KBM-7 (cell line): ENCODE measurements at places on chromosomes 12 and 14.

- no peak for DNase-seq
Measured at GRCh38 chr14:101743701-101744100, 17.8 kb upstream of the PPP2R5C start.

DNA sequence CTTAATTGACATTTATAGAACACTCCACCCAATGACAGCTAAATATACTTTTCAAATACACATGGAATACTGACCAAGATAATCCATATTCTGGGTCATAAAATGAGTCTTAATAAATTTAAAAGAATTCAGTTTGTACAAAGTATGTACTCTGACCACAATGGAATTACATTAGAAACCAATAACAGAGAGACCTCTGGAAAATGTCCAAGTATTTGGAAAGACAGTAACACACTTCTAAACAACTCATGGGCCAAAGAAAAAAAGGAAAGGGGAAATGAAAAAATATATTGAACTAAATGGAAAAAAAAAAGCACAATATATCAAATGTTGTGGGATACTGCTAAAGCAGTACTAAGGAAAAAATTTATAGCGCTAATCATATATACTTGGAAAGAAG lies 52.0 kb downstream of the CRACR2A start:
- no peak for DNase-seq

GRCh38 chr12:70236990-70237389 lies 6.2 kb upstream of the CNOT2 start:
- DNase-seq = no peak

GRCh38 chr12:67773896-67774295 lies 125.4 kb downstream of the DYRK2 start:
- DNase-seq = no peak

GRCh38 chr14:39376667-39377403 lies 55.4 kb downstream of the FBXO33 start:
- DNase-seq = peak; percentile 21

GRCh38 chr12:11859705-11860425 lies 210.4 kb downstream of the ETV6 start:
- DNase-seq = no peak

- no peak for DNase-seq
Measured at GRCh38 chr14:34691206-34691605, 23.2 kb downstream of the CFL2 start.

- no peak for DNase-seq
Measured at GRCh38 chr14:77714926-77715325, 7.0 kb downstream of the SLIRP start.

DNA sequence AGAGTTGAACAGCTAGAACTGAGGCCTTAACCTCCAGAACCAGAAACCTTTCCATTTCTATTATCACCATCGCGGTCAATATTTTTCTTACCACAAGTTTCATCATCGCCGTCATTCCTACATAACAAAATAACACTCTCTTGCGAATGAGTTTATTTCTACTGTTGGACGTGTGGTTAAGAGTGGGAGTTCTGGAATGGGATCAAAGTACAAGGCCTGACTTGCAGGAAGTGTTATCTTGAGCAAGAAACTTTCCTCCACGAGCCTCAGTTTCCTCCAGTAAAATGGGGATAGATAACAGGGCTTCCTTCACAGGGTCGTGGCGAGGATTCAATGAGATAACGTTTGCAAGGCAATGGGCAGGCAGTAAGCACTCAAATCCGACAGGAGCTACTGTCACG lies 652 bp downstream of the SART3 start:
- DNase-seq = no peak

DNA sequence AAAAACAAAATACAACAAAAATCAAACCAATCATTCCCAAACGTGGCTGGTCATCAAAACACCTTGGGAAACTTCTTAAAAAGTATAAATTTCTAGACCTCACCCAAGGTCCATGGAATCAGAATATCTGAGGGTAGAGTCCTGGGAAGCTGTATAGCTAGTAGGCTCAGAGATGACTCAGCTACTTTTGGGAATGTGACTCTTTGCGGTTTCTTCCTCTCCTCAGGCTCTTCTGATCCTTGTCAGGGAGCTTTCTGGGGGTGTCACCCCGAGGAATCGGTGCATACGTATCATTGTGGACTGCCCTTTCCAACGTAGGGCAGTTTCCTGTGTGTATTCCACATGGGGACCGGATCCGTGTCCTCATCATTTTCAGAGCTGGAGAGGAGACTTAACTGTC lies 14.8 kb downstream of the JDP2 start:
- DNase-seq = no peak

DNA sequence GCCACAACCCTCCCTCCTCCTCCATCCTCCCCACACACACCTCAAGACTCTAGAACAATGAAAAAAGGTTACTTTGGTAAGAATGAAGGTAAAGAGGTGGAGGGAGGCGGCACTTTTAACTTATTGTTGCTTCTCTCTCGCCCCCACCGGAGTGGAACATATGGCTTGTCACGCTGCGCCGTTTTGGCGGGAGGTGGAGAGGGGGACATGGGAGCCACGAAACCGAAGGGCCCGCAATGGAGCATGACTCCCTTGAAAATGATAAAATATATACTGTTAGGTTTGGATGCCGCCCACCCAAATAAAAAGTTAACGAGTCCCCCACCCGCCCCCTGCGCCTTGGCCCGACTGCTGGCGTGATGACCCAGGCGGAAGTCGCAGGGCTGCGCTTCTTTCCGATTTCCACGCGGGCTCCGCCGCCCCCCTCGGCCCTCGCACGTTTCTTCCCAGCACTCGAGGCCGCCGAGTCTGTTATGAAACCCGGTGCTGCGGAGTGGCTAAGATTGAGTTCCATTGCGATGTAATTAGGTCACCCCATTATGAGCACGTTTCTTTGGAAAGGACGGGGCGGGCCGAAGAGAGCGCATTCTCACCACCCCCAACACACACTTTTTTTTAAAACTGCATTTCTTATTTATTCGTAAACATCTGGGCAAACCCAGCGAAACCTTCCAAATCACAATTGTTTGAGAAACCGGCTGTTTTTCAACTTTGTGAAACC lies 1.4 kb upstream of the ZFP36L1 start:
- DNase-seq = no peak

- no peak for DNase-seq
Measured at GRCh38 chr14:59543873-59544272, 32.7 kb downstream of the CCDC175 start.

GRCh38 chr12:46237371-46238045 lies 31.3 kb downstream of the SLC38A1 start:
- no peak for DNase-seq

GRCh38 chr12:111319600-111320257 lies 49.2 kb downstream of the PHETA1 start:
- no peak for DNase-seq

- DNase-seq = no peak
Measured at GRCh38 chr12:17169726-17170471, 563.9 kb upstream of the LMO3 start.

DNA sequence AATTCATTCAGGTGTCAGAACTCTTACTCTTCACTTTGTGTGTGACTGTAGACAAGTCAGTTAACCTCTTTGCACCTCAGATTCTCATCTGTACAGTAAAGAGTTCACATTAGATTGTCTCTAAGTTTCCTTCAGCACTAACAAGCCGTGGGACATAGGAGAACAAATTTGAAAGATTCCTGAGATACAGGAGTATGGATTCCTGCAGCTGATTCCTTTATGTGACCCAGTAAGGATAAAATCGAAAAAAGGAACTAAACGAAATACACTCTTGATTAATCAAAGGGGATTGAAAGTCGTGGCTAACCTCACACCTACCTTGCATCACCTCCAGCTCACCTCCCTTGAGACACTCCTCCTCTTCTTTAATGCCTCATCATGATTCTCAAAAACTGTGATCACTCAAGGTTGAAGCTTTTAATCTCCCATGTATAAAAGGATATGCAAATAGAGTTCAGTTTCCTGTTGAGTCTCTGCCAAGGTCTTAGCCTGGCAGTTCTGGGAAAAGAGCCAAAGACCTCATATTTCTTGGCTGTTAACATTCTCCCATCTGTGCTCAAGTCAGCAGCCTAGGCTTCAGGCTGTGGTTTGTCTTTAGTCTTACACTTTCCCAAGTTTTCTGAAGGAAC lies 156.6 kb downstream of the DAD1 start:
- DNase-seq = peak; percentile 96

DNA sequence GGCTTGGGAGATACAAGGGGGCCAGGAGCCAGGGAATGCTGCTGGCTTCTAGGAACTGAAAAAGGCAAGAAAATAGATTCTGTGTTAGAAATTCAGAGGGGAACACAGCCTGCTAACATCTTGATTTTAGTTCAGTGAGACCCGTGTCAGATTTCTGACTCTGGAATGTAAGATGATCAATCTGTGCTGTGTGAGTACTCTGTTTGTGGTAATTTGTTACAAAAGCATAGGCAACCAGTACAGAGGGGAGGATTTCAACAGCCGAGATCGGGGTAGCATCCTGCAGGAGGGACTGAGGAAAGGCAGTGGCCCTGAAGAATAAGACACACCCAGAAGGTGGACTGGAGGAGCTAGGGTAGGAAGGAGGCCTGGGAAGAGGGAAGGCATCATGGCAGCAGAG lies 410.0 kb upstream of the CCDC196 start:
- DNase-seq = no peak

- no peak for DNase-seq
Measured at GRCh38 chr14:90693413-90693812, 122.8 kb downstream of the TTC7B start.

DNA sequence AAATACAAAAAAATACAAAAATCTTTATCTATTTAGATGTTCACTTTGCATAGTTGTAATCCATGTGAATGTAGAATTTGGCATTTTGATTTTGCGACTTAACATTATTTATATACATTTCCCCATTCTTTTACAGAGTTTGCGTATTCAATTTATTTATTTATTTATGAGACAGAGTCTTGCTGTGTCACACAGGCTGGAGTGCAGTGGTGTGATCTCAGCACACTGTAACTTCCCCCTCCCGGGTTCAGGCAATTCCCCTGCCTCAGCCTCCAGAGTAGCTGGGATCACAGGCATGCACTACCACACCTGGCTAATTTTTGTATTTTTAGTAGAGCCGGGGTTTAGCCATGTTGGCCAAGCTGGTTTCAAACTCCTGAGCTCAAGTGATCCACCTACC lies 25.3 kb upstream of the STRN3 start:
- no peak for DNase-seq

- DNase-seq = no peak
Measured at GRCh38 chr14:95323361-95323760, 3.7 kb upstream of the CLMN start.

GRCh38 chr14:104712881-104713734 lies 10.9 kb upstream of the ADSS1 start:
- DNase-seq = no peak

- peak; percentile 67 for DNase-seq
Measured at GRCh38 chr12:79997096-79997791, 62.3 kb upstream of the PPP1R12A start.

DNA sequence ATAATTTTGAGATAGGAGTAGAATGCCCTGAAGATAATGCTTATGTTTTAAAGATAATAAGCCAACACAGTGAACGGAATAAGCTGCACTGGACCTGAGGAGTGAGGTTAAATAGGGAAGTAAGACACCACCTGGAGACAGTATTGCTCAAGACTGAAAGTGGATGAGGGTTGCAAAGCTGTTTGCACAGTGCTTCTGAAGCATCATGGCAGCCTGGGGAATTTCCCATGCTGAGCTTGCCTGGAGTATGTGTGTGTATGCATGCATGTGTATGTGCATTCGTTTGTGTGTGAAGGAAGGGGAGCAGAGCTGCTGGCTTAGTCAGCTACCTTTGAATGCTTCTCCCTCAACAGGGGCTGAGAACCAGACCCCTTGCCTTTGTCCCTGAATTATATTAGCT lies 35.8 kb downstream of the BHLHE41 start:
- DNase-seq = peak; percentile 32

GRCh38 chr14:26522967-26523366 lies 74.9 kb downstream of the NOVA1 start:
- DNase-seq = no peak

GRCh38 chr12:27542628-27543027 lies 18.6 kb downstream of the PPFIBP1 start:
- DNase-seq = no peak

GRCh38 chr12:63928305-63928704 lies 83.8 kb downstream of the SRGAP1 start:
- no peak for DNase-seq

GRCh38 chr12:79108962-79109361 lies 244.4 kb downstream of the SYT1 start:
- DNase-seq = no peak

DNA sequence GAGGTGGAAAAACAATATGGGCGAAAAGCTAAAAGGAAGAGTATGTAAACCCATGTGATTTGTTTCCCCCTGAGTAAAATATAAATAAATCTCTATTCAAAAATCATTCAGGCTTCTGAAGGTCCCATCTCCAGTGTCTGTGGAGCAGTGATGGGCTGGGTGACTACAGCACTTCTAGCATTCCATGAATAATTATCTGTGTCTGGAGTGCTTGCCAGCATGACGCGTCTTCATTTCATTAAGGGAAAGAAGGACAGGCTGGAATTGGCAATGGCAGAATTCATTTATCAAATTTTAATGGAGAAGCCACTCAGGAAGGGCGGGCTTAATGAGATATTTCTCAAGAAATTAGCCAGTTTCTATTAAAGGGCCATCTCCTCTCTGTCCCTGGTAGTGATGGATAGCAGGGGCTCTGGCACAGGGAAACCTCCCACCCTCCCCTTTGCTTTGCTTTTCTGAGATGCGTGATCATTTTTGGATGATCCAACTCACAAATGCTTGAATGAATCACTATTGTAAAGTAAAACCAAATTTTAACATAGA lies 916.3 kb upstream of the SEL1L start:
- DNase-seq = no peak

GRCh38 chr12:45638386-45638785 lies 91.1 kb upstream of the ARID2 start:
- no peak for DNase-seq
